ENCODE measurements at places on chromosomes 1 and 21. TPM values are rescaled to one million over a fixed set of nuclear protein-coding genes. Genes with fewer than 3 reads are reported as not detected.

DNA sequence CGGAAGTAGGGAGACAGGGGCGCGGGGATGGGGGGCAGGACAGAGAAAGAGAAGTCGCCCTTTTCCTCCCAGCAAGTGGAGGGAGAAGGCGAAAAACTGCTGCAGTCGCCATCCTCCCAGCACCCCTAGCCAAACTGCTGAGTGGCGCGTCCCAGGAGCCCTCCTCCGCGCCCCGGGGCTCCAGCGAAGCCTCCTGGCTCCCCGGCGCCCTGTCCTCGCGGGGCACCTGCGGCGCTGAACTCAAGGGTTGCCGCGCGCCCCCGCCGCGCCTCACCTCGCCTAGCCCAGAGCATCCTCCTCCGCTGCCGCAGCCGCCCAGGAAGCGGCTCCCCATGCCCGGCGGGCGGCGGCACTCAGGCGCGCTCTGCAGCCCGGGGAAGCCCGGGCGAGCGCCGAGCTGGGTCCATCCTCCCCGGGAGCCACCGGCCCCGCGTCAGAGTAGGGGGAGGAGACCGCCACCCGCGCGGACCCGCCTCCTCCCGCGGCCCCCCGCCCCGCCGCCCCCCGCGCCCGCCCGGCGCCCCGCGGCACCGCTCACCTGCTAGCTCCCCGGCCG, at the start of gene DAB1:
Gene DAB1 (minus strand): TSS at position 405 of the 556 bp plus-strand sequence. CDS start 133,030 bp downstream, outside the sequence.
- H3K4me1 ChIP-seq = no peaks in the 10 kb centered on the region
- peak within 1 kb of the TSS; percentile 27 for H3K4me3 ChIP-seq
- no peak within 1 kb of the TSS for H3K27ac ChIP-seq
- DNase-seq = no peak
- H3K36me3 ChIP-seq = no peaks in the 10 kb centered on the region

- H3K36me3 ChIP-seq = no peaks in the 10 kb centered on the region
- no peak overlapping the region for H3K4me3 ChIP-seq
- no peaks in the 10 kb centered on the region for H3K27me3 ChIP-seq
- no peak for DNase-seq
- H3K4me1 ChIP-seq = peaks cover 10% of the 10 kb centered on the region
Measured at GRCh38 chr1:179971563-179972496, 17.2 kb downstream of the CEP350 start.

The PGLYRP3 gene
- not detected for total RNA-seq

The PTPRU gene
- total RNA-seq = 3.1 TPM

GRCh38 chr1:221315330-221315729, 426.6 kb downstream of the DUSP10 start:
- DNase-seq = no peak
- no peaks in the 10 kb centered on the region for H3K27me3 ChIP-seq
- no peak overlapping the region for H3K4me3 ChIP-seq
- H3K27ac ChIP-seq = no peak overlapping the region

DNA sequence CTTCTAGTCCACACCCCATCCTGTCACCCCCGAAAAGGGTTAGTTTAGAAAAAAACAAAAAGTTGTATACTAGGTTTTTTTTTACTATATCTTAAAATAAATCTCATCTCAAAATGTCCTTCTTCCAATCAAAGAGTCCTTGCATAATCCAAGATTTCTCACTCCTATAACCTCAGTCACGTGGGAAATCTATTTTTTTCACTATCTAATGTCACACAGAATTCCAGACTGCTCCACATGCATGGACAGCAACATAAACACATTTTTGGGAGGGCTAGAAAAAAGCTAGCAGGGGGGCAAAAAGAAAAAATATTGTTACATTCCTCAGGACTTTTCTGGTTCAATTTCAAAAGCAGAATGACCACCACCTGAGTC, 39.3 kb downstream of the TGFBR3 start:
- H3K36me3 ChIP-seq = no peaks in the 10 kb centered on the region
- H3K27ac ChIP-seq = peak overlapping the region; percentile 12
- no peak for DNase-seq
- H3K4me1 ChIP-seq = peaks cover 55% of the 10 kb centered on the region
- H3K4me3 ChIP-seq = no peak overlapping the region
- H3K27me3 ChIP-seq = no peaks in the 10 kb centered on the region

GRCh38 chr1:199298825-199299224, 660.0 kb downstream of the PTPRC start:
- no peak overlapping the region for H3K27ac ChIP-seq
- no peaks in the 10 kb centered on the region for H3K4me1 ChIP-seq
- no peak overlapping the region for H3K4me3 ChIP-seq
- H3K36me3 ChIP-seq = no peaks in the 10 kb centered on the region

GRCh38 chr1:234862360-234862943, 252.5 kb upstream of the IRF2BP2 start:
- no peak for DNase-seq
- no peak overlapping the region for H3K27ac ChIP-seq
- H3K4me1 ChIP-seq = peaks cover 9% of the 10 kb centered on the region
- no peak overlapping the region for H3K4me3 ChIP-seq

The SAMSN1 gene
- 2.1 TPM for total RNA-seq

DNA sequence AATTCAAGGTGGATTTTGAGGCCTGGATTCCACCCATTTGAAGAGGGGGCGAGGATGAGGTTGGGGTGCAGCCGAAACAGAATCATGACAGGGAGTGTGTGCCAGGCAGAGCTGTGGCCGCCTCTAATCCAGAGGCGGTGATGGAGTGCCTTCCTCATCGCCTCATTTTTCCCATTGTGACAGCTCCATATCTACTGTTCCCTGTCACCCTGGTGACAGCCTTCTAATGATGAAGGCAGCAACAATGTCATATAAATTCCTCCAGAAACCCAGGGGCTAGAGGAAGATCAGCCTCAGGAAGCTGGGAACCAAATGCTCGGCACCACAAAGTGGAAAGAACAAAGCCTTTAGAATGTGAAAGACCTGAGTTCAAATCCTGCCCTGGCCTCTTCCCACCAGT, 42.0 kb downstream of the LRRN2 start:
- DNase-seq = no peak
- no peak overlapping the region for H3K4me3 ChIP-seq
- no peak overlapping the region for H3K27ac ChIP-seq
- H3K36me3 ChIP-seq = no peaks in the 10 kb centered on the region

The HSD17B7 gene
- total RNA-seq = 24.0 TPM

GRCh38 chr1:109944541-109944940, 33.9 kb downstream of the CSF1 start:
- H3K27me3 ChIP-seq = no peaks in the 10 kb centered on the region
- H3K36me3 ChIP-seq = no peaks in the 10 kb centered on the region
- H3K4me1 ChIP-seq = no peaks in the 10 kb centered on the region
- H3K27ac ChIP-seq = no peak overlapping the region
- DNase-seq = no peak

GRCh38 chr1:198495631-198496030, 44.8 kb downstream of the ATP6V1G3 start:
- DNase-seq = no peak
- H3K27me3 ChIP-seq = no peaks in the 10 kb centered on the region
- no peak overlapping the region for H3K27ac ChIP-seq
- H3K36me3 ChIP-seq = no peaks in the 10 kb centered on the region
- H3K4me3 ChIP-seq = no peak overlapping the region

GRCh38 chr1:212073490-212073889, 37.9 kb downstream of the DTL start:
- no peak overlapping the region for H3K27ac ChIP-seq
- no peaks in the 10 kb centered on the region for H3K4me1 ChIP-seq
- H3K36me3 ChIP-seq = no peaks in the 10 kb centered on the region
- DNase-seq = no peak
- H3K27me3 ChIP-seq = no peaks in the 10 kb centered on the region

GRCh38 chr1:46285730-46286477, 17.5 kb downstream of the LRRC41 start:
- H3K4me3 ChIP-seq = no peak overlapping the region
- no peaks in the 10 kb centered on the region for H3K27me3 ChIP-seq
- H3K36me3 ChIP-seq = no peaks in the 10 kb centered on the region
- no peak for DNase-seq
- no peaks in the 10 kb centered on the region for H3K4me1 ChIP-seq

- no peak overlapping the region for H3K27ac ChIP-seq
- no peaks in the 10 kb centered on the region for H3K36me3 ChIP-seq
- no peaks in the 10 kb centered on the region for H3K4me1 ChIP-seq
- DNase-seq = no peak
- no peaks in the 10 kb centered on the region for H3K27me3 ChIP-seq
Measured at GRCh38 chr1:65440322-65440900, 19.9 kb downstream of the LEPR start.

- DNase-seq = no peak
- H3K27me3 ChIP-seq = no peaks in the 10 kb centered on the region
- no peaks in the 10 kb centered on the region for H3K4me1 ChIP-seq
- peak overlapping the region; percentile 33 for H3K27ac ChIP-seq
- H3K4me3 ChIP-seq = no peak overlapping the region
Measured at GRCh38 chr1:41802532-41803501, 115.9 kb downstream of the HIVEP3 start.
